ENCODE measurements at places on chromosomes 11 and 22.
A peak's percentile ranks its signal among the peaks of the same experiment; 100 is the strongest.

DNA sequence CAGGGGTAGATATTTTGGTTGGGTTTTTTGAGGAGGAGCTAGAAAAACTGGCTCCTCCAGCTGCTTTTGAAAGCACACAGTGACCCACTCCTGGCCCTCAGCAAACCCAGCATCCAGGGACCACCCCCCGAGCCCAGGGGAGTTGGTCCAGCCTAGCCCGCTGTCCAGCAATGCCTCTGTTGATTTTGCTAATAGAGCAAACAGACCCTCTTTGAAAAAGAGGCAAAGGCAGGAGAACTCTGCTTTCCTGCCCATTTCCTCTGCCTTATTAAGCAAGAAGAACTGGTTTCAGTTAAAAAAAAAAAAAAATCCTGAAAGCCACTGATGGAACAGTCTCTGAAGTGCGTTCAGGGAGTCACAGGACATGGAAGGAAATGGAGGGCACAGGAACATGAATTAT is 25.3 kb downstream of the ABTB2 start:
- DNase-seq = no peak
- peaks cover 36% of the 10 kb centered on the region for H3K27me3 ChIP-seq
- H3K4me3 ChIP-seq = no peak overlapping the region

DNA sequence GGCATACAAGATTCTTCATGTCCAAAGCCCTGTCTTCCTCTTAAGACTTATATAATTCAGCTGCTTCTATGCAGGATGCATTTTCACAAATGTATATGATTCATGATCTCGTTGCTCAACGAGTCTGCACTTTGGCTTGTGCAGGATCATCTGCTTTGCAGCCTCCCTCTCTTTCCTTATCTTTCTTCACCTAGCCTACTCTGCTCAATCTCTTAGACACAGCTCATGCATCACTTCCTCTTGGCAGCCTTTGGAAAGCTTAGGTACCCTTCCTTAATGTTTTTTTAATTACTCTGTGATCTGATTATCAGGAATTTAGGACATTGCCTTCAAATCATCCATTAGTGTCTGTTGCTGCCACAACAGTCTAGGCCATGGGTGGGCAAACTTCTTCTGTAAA is 673.8 kb downstream of the NELL1 start:
- no peaks in the 10 kb centered on the region for H3K4me1 ChIP-seq
- H3K36me3 ChIP-seq = no peaks in the 10 kb centered on the region
- DNase-seq = no peak
- H3K27me3 ChIP-seq = no peaks in the 10 kb centered on the region
- no peak overlapping the region for H3K27ac ChIP-seq

DNA sequence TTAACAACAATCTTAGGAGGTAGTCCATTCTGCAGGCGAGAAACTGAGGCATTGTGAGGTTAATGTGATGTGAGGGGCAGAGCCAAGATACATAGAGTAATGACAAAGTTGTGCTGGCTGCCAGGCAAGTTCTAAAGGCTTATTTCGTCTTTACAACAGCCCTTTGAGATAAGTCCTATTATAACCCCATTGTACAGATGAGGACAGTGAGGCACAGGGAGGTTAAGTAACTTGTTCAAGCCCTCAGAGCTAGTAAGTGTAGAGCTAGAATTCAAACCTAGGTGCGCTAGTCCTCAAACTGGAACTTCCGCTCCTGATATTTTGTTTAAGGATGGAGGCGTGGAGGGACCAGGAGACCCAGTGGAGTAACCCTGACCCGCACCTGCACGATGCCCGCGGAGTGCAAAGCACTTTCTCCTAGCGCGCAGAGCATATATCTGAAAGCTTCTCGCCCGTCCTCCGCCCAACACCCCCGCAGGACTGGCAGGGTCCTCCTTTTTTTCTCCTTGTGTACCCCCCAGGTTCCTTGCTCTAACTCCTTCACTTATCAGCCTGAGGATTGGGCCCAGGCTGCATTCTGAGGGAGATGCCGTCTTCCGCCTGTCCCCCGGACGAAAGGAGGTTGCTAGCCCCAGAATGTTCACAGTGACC is 4.9 kb upstream of the FLI1 start:
- H3K27me3 ChIP-seq = peaks cover 63% of the 10 kb centered on the region
- no peak overlapping the region for H3K27ac ChIP-seq
- H3K36me3 ChIP-seq = peaks cover 3% of the 10 kb centered on the region
- no peak overlapping the region for H3K4me3 ChIP-seq

- no peak overlapping the region for H3K4me3 ChIP-seq
- H3K27ac ChIP-seq = no peak overlapping the region
- peaks cover 31% of the 10 kb centered on the region for H3K27me3 ChIP-seq
- no peak for DNase-seq
These were observed 32.9 kb downstream of the RBFOX2 start for GRCh38 chr22:35995772-35996171.

DNA sequence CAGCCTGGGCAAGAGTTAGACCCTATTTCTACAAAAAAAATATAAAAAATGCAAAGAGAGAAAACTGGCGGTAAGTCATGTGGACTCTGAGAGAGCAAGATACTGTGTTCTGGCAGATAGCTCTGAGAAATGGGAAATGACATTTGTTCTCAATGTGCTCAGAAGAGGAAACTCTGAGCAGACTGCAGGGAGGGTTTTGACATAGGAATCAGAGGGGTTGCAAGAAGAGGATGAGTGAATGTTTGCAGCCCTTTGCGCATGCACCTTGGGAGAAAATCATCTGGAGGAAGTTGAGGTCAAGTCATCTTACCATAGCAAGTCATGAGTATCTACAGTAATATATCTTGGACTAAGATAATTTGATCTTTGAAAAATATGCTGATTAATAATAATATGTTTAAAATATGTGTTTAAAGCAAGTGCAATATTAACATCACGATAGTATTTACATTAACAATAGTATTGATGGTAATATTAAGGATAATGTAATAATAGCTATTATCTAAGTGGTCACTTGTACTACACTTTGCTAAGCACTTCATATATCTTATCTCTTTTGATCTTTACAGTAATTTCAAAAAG is 2.6 kb downstream of the ACER3 start:
- no peak overlapping the region for H3K27ac ChIP-seq
- no peaks in the 10 kb centered on the region for H3K27me3 ChIP-seq
- no peak for DNase-seq
- H3K4me1 ChIP-seq = peaks cover 24% of the 10 kb centered on the region

GRCh38 chr22:23893945-23894709 is at the start of gene MIF:
Gene MIF (plus strand): TSS chr22:23894383. CDS start chr22:23894475, 92 bp downstream.
- peak; percentile 98 for DNase-seq
- peak within 1 kb of the TSS; percentile 96 for H3K27ac ChIP-seq
- peak within 1 kb of the TSS; percentile 89 for H3K4me3 ChIP-seq
- H3K4me1 ChIP-seq = peaks cover 34% of the 10 kb centered on the region
- H3K36me3 ChIP-seq = peaks cover 29% of the 10 kb centered on the region

GRCh38 chr11:44398266-44399030 is 88.5 kb upstream of the ALX4 start:
- H3K27me3 ChIP-seq = peaks cover 12% of the 10 kb centered on the region
- no peak overlapping the region for H3K4me3 ChIP-seq
- no peaks in the 10 kb centered on the region for H3K4me1 ChIP-seq
- H3K36me3 ChIP-seq = no peaks in the 10 kb centered on the region

DNA sequence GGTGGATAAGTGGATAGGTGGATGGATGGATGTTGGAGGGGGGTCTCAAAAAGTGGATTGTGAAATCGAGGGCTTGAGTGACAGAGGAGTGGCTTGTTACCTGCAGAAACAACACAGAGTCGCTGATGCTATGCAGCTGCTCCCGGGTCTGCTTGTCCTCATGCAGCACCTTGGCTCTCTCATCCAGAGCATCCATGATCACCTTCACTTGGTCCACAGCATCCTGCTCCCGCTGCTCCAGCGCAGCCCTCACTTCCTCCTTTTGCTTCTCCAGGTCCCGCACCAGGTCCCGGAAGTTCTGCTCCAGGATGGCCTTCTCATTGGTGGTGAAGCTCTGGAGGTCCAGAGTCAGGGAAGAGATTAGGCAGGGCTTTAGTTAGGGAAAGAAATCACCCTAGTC is 10.7 kb downstream of the TRIM29 start:
- H3K4me3 ChIP-seq = no peak overlapping the region
- DNase-seq = no peak
- no peaks in the 10 kb centered on the region for H3K36me3 ChIP-seq
- H3K27me3 ChIP-seq = no peaks in the 10 kb centered on the region
- no peak overlapping the region for H3K27ac ChIP-seq

DNA sequence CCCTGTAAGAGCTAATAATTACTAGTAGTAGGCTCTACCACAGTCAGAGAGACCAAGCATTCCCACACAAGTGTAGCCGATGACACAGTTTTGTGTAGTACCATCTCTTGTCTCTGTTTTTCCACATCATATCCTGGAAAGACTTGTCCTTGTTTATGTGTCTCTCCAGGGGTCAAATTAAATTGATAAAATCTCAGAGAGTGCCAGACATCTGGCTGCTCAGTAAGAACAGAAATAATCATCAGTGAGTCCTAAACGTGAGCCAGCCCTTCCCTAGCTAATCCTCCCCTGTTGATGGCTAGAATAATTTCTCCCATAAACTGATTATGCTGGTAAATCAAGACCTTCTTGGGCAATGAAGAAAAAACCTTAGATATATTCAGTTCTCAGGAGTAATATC is 111.4 kb upstream of the GRAMD1B start:
- H3K4me3 ChIP-seq = no peak overlapping the region
- no peaks in the 10 kb centered on the region for H3K36me3 ChIP-seq
- DNase-seq = no peak
- H3K27me3 ChIP-seq = peaks cover 38% of the 10 kb centered on the region
- H3K27ac ChIP-seq = no peak overlapping the region
- H3K4me1 ChIP-seq = no peaks in the 10 kb centered on the region

GRCh38 chr11:44608651-44608990 is 43.2 kb downstream of the CD82 start:
- no peak for DNase-seq
- H3K27me3 ChIP-seq = no peaks in the 10 kb centered on the region
- H3K4me1 ChIP-seq = peaks cover 67% of the 10 kb centered on the region
- no peak overlapping the region for H3K27ac ChIP-seq
- H3K36me3 ChIP-seq = peaks cover 25% of the 10 kb centered on the region

- peaks cover 6% of the 10 kb centered on the region for H3K27me3 ChIP-seq
- H3K27ac ChIP-seq = no peak overlapping the region
- no peak overlapping the region for H3K4me3 ChIP-seq
- H3K4me1 ChIP-seq = peaks cover 2% of the 10 kb centered on the region
- DNase-seq = no peak
- H3K36me3 ChIP-seq = no peaks in the 10 kb centered on the region
These were observed 19.3 kb downstream of the SBF2 start for GRCh38 chr11:10274726-10275125.

- no peak overlapping the region for H3K4me3 ChIP-seq
- DNase-seq = no peak
- peaks cover 19% of the 10 kb centered on the region for H3K27me3 ChIP-seq
- no peak overlapping the region for H3K27ac ChIP-seq
- H3K4me1 ChIP-seq = peaks cover 9% of the 10 kb centered on the region
These were observed 116.8 kb upstream of the BMAL1 start for GRCh38 chr11:13160806-13161205.

DNA sequence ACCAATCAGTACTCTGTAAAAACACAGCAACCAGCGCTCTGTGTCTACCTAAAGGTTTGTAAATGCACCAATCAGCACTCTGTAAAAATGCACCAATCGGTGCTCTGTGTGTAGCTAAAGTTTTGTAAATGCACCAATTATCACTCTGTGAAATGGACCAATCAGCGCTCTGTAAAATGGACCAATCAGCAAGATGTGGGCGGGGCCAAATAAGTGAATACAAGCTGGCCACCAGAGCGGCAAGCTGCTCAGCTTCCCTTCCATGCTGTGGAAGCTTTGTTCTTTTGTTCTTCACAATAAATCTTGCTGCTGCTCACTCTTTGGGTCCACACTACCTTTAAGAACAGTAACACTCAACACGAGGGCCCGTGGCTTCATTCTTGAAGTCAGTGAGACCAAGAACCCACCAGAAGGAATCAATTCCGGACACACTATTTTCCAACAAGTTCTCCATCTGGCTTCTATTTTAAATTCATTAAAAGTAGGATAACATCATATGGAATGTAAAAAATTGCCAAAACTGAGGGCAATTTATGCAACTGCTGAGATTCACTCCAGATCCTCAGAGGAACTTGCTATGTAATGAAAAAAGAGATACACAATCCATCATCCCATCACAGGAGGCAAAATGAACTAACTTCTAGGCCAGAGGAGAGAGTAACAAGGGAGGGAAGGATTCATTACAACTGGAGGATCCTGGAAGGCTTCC is 3.1 kb upstream of the PANX1 start:
- H3K27me3 ChIP-seq = no peaks in the 10 kb centered on the region
- no peak overlapping the region for H3K27ac ChIP-seq
- H3K4me1 ChIP-seq = peaks cover 15% of the 10 kb centered on the region
- H3K36me3 ChIP-seq = no peaks in the 10 kb centered on the region

- H3K27me3 ChIP-seq = peaks cover 20% of the 10 kb centered on the region
- no peak overlapping the region for H3K4me3 ChIP-seq
- no peak overlapping the region for H3K27ac ChIP-seq
- no peaks in the 10 kb centered on the region for H3K36me3 ChIP-seq
- no peak for DNase-seq
These were observed 218.4 kb upstream of the ZBED5 start for GRCh38 chr11:11076276-11076675.

DNA sequence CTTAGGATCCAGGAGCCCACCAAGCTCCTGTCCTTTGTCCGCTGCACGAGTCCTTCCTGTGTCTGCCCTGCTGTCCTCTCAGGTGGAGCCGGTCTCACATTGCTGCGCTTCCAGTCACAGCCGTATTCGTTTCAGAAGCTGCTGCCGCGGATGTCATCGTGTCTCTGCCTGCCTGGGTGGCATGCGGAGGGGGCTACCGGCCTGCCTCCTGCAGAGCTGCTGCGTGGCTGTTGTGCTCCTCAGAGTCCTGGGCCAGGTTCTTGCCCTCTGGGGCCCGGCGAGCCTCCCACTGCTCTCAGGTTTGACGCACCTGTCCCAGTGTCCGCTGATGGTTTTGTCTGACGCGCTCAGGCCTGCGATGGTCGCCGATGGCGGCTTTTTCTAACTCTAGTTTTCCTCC is 254.2 kb downstream of the TBC1D22A start:
- DNase-seq = no peak
- peaks cover 8% of the 10 kb centered on the region for H3K4me1 ChIP-seq
- H3K27me3 ChIP-seq = no peaks in the 10 kb centered on the region
- H3K36me3 ChIP-seq = peaks cover 17% of the 10 kb centered on the region
- no peak overlapping the region for H3K27ac ChIP-seq

DNA sequence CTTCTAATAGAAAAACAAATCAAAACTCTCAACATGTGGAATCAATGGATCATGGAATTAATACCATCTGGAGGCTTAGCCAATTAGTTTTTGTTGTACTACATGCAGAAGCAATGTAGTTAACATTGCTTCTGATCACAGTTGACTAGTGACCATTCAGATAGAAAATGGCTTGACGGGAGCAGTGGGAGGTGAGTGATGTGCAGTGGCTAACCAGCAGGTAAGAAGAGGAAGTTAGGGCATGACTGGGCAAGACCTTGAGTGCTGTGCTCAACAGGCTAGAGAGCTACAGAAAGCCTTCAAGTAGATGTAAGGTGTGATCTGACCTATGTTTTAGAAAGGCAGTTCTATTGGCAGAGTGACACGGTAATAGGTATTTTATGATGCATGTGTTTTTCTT is 60.7 kb upstream of the ALKBH3 start:
- H3K36me3 ChIP-seq = peaks cover 33% of the 10 kb centered on the region
- peaks cover 2% of the 10 kb centered on the region for H3K4me1 ChIP-seq
- no peak overlapping the region for H3K27ac ChIP-seq
- no peaks in the 10 kb centered on the region for H3K27me3 ChIP-seq
